ENCODE measurements at places on chromosomes 3 and 15.

- no peak for DNase-seq
Observed at GRCh38 chr3:8166014-8166413, 335.6 kb upstream of the LMCD1 start.

GRCh38 chr3:144548346-144548745, 576.7 kb downstream of the DIPK2A start:
- DNase-seq, result no peak

GRCh38 chr3:128187495-128187894, 34.2 kb downstream of the EEFSEC start:
- DNase-seq, result no peak

- DNase-seq, result no peak
Observed at GRCh38 chr15:40893019-40893670, 1.1 kb upstream of the VPS18 start.

DNA sequence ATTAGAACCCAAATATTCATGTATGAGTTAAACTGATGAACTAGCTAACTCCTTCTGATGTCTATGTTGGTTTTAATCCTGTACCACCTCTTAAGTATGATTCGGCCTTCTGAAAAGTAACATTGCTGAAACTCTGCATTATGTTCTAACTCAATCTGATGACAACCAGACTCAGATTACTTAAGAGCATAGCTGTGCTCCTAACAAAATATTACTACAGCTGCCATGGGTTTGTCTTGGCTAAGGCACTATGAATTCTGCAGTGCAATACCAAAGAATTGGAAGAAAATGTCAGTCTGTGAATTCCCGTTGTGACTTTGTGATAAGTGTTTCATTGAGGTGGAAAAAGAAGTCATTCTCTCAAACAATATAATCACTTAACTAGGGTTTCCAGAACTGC, 224.4 kb downstream of the ZMAT3 start:
- no peak for DNase-seq

Measured in stimulated activated CD8-positive, alpha-beta memory T cell treated with anti-CD3 and anti-CD28 coated beads, Interleukin-7, amount 100 ng/mL, for 1 hour (primary cell).